Choroid plexus epithelial cell (primary cell): ENCODE measurements at places on chromosomes 4 and X.

DNA sequence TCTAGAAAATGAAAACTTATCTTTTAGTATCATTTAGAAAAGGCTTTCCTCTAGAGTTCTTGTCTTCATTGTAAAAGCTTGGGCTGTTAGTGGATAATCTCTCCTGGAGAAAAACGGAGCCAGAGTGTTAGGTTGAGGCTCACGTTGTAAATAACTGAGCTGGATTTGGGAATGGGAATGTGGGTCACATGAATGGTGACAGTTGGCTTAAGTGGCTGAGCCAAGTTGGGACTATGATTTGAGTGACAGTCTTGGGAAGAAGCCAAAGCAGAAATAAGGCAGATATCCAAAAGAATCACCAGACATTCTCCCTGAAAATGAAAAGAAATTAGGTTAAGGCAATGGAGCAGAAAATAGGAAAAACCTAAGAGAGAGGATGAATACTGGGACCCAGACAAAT, 33.6 kb upstream of the PDGFC start:
- DNase-seq: no peak

DNA sequence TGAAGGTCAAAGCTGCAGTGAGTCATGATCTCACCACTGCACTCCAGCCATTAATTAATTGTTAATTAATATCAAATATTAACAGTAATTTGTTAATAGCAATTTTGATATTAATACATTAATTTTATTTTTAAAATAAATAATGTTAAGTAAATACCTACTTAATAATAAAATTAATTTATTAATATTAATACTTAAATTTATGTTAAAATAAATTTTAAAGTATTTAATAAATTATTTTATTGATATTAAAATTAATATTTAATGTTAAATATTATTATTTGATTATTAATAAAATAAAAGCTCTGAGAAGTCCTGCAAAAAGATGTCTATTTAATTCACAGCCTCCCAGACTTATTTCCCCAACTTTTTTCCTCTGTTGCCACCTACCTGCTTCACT, 25.1 kb upstream of the TRIM2 start:
- no peak for DNase-seq

GRCh38 chrX:44072631-44073030, 99.4 kb upstream of the NDP start:
- no peak for DNase-seq

- DNase-seq: peak; percentile 23
Observed at GRCh38 chr4:126582737-126583136, 1050.0 kb upstream of the INTU start.

DNA sequence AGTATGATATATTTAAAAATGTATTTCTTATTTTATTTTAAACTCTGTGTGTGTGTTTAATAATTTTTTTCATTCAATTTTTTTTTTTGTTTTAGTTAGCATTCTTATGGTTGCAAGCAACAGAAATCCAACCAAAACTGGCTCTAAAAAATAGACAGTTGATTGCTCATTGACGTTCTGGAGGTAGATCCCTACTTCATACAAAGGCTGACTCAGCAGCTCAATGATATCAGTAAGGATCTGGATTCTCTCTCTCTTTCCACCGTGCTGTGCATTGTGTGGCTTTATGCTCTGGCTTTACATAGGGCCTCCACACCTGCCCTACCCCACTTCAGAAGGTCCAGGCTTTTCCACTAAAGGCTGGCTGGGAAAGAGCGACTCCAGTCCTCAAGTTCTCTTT, 117.8 kb downstream of the UCHL1 start:
- no peak for DNase-seq

DNA sequence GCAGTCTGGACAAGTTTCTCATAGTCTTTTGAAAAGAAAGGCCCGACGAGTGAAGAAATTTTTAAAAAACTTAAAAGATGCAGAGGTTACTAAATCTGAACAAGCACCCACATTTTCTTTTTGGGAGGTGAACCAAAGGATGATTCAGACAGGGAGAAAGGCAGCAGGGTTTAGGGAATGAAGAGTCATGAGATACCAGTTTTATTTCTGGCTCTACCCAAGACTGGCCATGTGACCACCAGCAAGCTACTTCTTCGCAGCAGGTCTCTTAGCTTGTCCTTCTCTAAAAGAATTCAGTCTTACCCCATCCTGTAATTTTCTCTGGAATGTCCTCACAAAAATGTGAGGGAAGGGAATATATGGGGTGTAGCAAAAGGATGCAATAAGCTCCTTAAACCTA, 37.6 kb downstream of the AMOT start:
- DNase-seq: no peak

GRCh38 chr4:1910643-1911042, 39.5 kb downstream of the NSD2 start:
- DNase-seq: peak; percentile 81
